ENCODE measurements at places on chromosomes 5 and 9. TPM values are rescaled to one million over a fixed set of nuclear protein-coding genes. Genes with fewer than 3 reads are reported as not detected.

GRCh38 chr5:61737964-61738340 is 405.9 kb downstream of the ZSWIM6 start:
- no peak for DNase-seq

- no peak for DNase-seq
Observed at GRCh38 chr5:114969482-114969881, 200.2 kb downstream of the TRIM36 start.

- peak; percentile 73 for DNase-seq
Observed at GRCh38 chr9:38619556-38620447, 594 bp downstream of the ANKRD18A start.

GRCh38 chr5:97075649-97076048 is 66.8 kb downstream of the LIX1 start:
- no peak for DNase-seq

GRCh38 chr5:79842991-79843390 is 148.1 kb downstream of the MTX3 start:
- DNase-seq, result no peak

- DNase-seq, result no peak
Observed at GRCh38 chr5:39758426-39758825, 333.6 kb upstream of the DAB2 start.

GRCh38 chr5:67963789-67964519 is 251.6 kb upstream of the PIK3R1 start:
- no peak for DNase-seq

DNA sequence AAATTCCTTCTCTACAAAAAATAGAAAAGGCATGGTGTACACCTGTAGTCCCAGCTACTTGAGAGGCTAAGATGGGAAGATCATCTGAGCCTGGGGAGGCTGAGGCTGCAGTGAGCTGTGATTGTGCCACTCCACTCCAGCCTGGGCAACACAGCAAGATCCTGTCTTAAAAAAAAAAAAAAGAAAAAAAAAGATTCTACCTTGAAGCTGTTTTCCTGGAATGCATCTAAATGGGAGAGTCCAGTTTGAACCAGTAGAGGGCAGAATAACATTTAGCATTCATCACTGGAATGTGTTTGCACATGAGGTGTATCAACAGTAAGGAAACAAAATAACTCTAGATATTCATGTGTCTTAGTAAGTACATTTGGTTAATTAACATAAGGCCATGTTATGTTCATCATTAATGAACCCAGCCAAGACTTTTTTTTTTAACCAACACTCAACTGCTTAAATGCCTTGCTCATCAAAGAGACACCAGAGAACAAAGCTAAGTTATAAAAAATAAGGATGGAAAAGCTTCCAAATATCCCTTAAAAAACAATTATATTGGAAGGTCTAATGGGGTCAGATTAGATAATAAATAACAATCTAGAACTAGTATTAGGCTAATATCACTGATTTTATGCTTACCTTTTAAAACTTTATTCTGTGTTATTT is 16.1 kb downstream of the IFNE start:
- peak; percentile 80 for DNase-seq

- DNase-seq, result no peak
Observed at GRCh38 chr5:69525490-69525889, 32.9 kb downstream of the OCLN start.

The ERGIC1 gene
- total RNA-seq, result 47.1 TPM

The GDNF gene
- 0.38 TPM for total RNA-seq

Measured in activated CD4-positive, alpha-beta T cell treated with anti-CD3 and anti-CD28 coated beads, Interleukin-2, amount 10 ng/mL, durations not matched to agents 24 days and 14 days (primary cell).